ENCODE measurements at places on chromosomes 6 and 20.

DNA sequence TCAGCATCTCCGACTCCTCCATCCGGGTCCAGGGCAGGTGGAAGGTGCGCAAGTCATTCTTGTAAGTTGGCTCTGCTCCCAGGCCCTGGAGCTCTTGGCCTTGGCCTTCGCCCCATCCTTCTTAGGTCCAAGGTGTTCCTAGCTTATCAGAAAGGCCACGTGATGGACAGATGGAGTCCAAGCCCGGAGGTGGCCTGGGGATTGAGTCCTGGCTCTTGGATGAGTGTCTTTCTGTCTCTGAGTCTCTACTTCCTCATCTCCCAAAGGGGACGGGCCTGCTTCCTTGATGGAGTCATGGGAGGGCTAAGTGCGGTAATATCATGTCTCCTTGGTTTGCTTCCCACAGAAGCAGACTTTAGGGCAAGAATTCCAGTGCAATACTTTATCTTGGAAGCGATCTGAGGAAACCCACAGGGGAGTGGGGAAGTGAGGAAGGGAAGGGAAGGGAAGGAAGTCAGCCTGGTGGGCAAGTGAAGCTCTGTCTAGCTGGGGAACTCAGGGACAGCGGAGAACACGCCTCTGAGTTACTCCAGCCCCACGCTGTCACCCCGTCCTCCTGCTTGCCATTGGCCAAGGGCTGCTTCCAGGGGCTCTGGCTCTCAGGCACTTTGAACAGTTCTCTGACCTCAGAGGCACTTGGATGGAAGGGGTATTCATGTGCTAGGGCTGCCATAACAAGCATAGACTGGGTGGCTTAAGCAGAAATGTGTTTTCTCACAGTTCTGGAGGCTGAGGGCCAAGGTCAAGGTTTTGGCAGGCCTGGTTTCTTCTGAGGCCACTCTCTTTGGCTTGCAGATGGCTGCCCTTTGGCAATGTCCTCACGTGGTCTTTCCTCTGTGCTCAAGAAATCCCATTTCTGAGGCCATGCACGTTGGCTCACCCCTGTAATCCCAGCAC, 4.8 kb downstream of the LBP start:
- no peak for DNase-seq

- no peak for DNase-seq
Measured at GRCh38 chr6:129314575-129314974, 395.4 kb downstream of the ARHGAP18 start.

DNA sequence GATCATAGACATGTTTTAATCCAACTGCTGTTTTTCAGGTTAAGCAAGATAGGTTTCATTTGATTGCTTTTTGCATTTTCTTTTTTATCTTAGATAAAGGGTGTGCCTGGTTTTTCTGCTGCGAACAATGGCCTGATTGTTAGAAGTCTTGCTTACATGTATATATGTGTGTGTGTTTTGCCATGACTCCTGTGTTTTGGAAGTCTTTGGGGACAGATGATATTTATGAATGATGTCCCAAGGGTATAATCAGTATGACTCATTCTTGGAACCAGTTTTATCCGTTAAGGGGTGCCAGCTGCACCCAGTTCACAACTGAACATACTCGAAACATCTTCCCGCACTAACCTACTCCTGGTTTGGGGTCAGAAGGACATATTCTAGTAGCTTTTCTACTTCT, 230.1 kb upstream of the SUPT3H start:
- no peak for DNase-seq

- no peak for DNase-seq
Measured at GRCh38 chr20:35369804-35370203, 42.0 kb downstream of the UQCC1 start.

- DNase-seq = peak; percentile 70
Measured at GRCh38 chr20:21615617-21616080, 89.8 kb upstream of the PAX1 start.

DNA sequence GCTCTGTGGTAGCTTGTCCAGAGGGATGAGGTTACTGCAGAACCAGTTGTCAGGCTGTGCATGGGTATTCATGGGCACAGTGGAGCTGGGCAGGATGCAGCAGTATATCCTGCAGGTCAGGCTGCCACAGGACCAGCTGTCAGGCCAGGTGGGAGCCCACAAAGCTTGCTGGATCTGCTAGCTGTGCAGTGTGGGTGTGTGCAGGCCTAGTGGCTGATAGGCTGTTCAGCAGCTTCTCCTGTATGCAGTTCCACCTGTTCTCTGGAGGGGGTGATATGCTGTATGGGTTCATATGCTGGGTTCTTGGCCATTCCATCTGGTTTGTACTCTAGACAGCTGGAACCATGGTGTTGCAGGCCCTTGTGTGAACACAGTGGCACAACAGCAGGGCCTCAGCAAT, 40.6 kb upstream of the TPD52L1 start:
- no peak for DNase-seq

- no peak for DNase-seq
Measured at GRCh38 chr6:146990284-146990683, 213.9 kb upstream of the STXBP5 start.

- DNase-seq = peak; percentile 38
Measured at GRCh38 chr6:13404228-13404891, 76.0 kb upstream of the TBC1D7 start.

DNA sequence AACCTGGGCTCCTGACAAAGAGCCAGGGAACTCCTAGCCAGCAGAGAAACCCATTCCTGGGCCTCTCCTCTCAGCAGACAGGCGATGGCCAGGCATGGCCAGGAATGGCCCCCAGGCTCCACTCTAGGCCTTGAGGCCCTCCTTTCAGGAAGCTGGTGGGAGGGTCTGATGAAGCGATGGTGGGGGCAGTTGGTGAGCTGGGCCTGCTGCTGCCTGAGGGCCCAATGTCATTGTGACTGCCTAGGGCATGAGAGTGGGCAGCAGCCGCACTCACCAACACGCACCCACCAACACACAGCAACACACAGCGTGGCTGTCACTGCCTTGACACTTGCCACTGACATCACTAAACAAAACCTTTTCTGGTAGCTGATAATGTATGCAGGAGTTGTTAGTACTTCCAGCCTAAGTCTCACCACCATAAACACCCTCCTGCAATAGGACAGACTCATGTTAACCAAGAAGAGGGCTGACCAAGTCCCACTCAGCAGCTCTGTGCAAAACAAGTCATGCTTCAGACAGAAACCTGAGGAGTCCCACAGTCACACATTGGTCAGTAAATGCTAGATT, 69.3 kb downstream of the ABHD12 start:
- DNase-seq = no peak

DNA sequence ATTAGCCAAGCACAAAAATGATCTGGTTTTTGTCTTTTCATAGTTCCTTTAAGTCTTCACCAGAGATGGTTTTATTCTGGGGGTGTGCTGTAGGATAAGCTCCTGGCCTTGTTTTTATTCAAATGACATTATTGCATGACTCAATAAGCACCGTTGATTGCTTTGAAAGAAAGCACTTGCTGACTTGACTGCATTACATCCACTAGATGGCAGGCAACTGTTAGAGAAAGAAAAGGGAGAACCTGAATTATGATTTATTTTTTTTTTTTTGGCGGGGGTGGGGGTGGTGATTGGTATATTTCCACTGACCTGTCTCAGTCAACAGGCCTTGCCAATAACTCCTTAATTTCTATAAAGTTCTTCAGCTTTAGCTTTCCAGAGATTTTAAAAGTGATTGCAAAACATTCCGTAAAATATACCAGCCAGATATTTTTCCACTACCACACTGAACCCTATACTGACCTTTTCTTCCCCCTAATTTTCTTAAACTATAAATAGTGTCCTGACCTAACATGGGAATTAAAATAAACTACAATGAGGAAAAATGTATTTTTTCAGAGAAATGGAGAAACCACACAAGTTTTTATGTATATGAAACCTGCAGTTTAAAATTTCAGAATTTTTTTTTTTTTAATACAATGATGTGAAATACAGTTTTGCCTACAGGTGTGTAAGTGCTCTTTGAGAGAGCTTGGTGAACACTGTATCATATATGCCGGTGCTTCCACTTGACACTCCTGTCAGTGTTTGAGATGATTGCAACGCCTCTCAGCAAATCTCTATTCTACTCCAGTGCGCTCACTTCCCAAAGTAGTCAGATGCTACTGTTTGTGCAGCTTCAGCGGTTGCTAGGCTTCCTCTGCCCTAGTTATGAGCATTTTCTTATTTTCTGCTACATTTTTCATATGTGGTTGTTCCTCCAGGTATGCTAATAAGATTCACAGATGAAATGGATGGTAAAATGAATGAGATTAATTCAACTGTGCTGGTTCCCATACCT, 274.3 kb downstream of the CD109 start:
- DNase-seq = peak; percentile 82

DNA sequence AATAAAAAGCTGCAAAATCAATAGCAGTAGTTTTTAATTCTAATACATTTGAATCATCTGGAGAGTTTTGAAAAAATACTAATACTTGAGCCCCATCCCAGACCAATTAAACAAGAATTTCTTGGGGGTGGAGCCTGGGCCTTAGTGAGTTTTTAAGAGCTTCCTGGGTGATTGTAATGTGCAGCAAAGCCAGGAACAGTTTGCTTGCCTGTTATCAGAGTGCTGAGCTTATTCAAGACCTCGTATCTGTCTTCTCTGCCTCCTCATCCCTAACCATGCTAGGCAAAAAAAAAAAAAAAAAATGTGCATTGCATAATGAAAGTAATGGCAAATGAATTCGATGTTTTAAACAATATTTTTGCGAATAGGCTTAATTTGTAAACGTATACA, 36.4 kb upstream of the MYB start:
- no peak for DNase-seq

GRCh38 chr20:63253438-63254231, 628 bp downstream of the NKAIN4 start:
- DNase-seq = no peak

DNA sequence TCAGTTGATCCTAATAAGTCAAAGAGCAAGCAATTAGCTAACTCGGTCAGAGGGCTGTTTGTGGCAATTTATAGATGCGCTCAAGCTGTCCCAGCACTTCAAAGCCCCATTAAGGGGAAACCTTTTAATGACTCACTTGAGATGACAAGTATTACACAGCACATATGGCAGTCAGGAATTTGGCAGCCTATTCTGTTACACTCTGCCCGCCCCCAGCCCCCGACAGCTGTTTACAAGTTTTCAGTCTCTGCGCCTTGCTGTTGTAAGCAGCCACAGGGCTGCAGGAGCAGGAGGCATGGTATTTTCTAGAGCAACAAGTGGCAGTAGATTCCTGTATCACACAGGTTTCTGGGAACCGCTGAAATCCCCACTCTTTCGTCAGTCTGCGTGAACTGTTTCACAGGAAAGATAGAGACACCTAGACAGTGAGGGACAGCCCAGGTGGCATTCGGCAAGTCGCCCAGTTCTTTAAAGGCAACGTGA, 263.0 kb downstream of the FOXC1 start:
- DNase-seq = no peak

- no peak for DNase-seq
Measured at GRCh38 chr6:71446470-71446869, 157.9 kb downstream of the OGFRL1 start.

- no peak for DNase-seq
Measured at GRCh38 chr20:49813305-49813974, 812 bp downstream of the SLC9A8 start.

- no peak for DNase-seq
Measured at GRCh38 chr20:49765846-49766541, 46.6 kb upstream of the SLC9A8 start.

DNA sequence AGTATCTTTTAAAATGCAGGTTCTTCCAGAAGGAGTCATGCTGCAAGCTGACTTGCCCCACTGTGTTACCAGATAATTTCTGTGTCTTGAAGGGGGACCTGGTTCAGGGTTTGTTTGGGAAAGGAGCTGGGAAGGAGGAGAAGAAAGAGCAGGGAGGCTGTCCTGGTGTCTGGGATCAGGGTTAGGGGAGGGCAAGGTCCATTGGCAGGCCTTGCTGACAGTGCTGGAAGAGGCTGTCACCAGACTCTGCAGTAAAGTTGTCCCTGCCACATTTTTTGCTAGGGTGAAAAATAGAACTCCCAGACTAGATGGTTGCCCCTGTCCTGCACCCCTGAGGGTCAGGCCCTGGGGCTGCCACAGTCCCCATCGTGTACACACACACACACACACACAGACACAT, 14.9 kb downstream of the GLP1R start:
- DNase-seq = no peak

GRCh38 chr6:168407842-168408241, 33.1 kb upstream of the SMOC2 start:
- no peak for DNase-seq

GRCh38 chr20:16575390-16576140, 2.3 kb upstream of the KIF16B start:
- no peak for DNase-seq

- peak; percentile 6 for DNase-seq
Measured at GRCh38 chr6:144321839-144322591, 36.9 kb downstream of the UTRN start.

DNA sequence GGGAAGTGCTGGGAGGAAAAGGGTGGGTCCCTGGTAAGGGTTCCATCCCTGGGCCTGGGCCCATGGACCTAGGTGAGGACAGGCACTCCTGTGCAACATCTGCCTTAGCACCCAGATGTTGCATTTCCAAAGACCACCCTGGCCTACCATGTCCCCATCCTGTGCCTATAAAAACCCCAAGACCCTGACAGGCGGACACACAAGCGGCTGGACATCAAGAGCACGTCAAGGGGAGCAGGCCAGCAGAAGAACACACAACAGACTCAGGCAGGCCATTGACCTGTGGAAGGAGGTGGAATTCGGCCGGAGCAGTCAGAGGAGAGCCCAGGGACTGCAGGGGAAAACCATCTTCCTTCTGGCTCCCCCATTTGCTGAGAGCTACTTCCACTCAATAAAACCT, 937.8 kb upstream of the MANEA start:
- DNase-seq = no peak

- DNase-seq = no peak
Measured at GRCh38 chr6:37042150-37042549, 36.7 kb downstream of the FGD2 start.

GRCh38 chr20:37899105-37900045, 3.6 kb upstream of the VSTM2L start:
- no peak for DNase-seq

- no peak for DNase-seq
Measured at GRCh38 chr20:35730583-35731468, 11.2 kb downstream of the RBM39 start.

GRCh38 chr6:26032340-26033084, 54.7 kb upstream of the HFE start:
- DNase-seq = peak; percentile 76

GRCh38 chr6:36277946-36278470, 8.1 kb downstream of the PNPLA1 start:
- no peak for DNase-seq

DNA sequence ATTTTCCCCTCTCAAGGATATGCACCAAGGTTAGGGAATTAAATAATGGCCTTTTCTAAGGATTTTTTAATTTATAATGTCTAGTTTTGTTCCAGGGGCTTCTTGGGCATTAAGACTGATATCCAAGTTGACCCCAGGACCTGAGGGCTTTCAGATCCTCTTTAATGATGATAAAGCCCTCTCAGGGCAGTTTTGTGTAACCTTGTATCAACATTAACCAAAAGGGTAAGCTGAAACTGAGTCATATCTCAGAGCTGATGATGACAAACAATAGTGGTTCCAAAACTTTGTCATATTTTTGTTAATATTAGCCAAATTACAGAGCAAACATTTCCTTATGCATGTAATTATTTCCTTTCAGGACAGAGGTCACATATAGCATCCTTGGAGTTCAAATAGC, 309.4 kb upstream of the MAN1A1 start:
- DNase-seq = no peak
